ENCODE measurements at places on chromosomes 2 and 18.

DNA sequence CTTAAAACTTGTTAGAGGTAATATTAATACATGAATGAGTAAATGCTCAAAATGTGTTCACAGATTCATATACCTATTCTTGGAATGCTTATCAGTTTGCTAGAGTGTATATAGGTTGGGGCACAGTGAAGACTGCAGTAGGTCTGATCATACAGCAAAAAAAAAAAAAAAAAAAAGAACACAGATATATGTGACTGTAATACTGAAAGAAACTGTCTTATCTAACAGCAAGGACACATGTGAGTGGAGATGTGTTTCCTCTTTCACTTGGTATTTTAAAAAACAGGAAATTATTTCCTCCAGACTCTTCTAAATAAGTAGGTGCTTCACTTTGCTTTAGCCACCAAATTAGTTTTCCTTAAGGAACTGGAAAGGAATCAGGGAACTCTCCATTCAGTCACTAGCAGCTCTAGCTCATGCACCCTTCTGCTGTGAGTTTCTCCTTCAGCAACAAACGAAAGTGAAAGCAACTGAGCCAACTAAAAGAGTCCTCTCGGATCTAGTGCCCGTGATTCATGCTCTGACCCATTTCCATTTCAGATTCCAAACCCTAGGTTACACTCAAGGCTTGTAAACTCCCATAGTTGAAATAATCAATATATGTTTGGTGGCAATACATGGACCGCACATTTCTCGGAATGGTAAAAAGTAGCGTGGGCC lies 98.5 kb downstream of the DSEL start:
- DNase-seq, result no peak

DNA sequence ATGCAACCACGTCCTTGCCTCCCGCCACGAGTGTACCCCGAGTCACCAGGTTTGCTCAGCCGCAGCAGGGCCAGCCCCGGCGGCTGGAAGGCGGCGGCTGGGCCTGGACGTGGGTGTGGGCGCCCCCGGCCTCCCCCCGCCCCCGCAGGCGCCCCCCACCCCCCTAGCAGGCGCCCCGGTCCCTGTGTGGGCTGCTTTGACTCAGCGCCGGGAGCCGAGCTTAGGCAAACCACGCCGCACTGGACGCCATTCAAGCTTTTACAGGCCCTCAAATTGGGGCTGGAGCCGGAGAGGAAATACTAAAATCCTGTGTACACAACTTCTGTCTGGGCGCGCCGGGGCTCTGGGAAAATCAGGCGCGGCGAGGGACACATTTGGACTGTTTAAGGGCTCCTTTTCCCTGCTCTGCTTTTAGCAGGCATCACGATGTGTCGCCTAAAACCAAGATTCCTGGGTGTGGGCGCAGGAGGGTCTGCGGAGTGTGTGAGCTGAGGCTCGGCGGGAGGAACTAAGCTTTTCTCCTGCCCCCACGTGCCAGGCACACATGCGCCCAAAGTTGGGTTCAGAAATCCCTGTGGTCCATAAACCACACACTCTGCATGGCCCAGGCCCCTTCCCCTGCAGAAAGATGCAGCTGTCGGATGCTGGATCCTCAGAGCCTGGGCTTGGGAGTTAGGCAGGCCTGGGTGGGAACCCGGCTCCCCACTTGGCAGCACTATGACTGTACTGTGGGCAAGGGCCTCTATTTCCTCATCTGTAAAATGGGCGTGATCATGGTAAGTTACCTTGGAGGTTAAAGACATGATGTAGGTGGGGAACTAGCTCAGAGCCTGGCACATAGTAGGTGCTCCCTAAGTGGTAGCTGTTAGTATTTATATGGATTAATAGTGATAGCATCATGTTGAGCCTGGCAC lies 57.6 kb downstream of the ATOH8 start:
- DNase-seq, result no peak

- DNase-seq, result no peak
These were observed 11.3 kb downstream of the ABHD3 start for GRCh38 chr18:21693322-21693721.

- no peak for DNase-seq
These were observed 44.1 kb downstream of the MTHFD2 start for GRCh38 chr2:74242354-74243071.

- no peak for DNase-seq
These were observed 60.7 kb downstream of the WDR7 start for GRCh38 chr18:56711708-56712445.

GRCh38 chr18:14919666-14920065 lies 171.7 kb downstream of the ANKRD30B start:
- DNase-seq, result no peak

DNA sequence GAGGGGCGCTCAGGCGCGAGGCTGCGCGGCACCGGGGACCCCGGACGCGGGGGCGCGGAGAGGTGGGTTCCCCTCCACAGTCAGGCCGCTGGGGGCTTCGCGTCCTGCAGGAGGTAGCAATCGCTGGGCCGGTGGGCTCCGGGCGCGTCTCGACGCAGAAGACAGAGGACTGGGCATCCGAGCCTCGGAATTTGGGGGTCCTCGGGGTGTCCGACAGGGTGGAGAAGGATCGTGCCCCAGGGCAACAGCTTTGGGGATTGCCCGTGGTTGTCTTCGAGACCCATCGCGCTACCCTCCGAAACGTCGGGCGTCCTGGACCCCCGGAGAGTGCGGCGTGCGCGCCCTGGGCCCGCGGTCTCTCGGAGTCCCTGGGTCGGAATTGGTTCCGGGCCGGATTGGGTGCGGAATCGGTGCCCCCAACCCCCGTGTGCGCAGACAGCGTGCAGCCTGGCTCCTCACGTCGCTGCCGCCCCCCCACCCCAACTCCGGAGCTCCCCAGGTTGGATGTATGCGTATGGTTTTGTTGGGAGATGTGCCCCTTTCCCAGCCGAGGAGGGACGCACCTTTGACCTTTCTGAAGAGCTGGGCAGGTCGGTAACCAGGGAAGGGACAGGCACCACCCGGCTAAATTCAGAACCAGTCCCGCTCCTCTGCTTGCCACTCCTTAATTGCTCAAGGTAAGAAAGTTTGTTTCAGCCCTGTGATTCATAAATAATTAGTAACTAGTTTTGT lies 750 bp downstream of the NPAS2 start:
- DNase-seq, result no peak

- DNase-seq, result no peak
These were observed 36.1 kb downstream of the ZNF407 start for GRCh38 chr18:74633652-74634352.

- DNase-seq, result no peak
These were observed 160.7 kb downstream of the IKZF2 start for GRCh38 chr2:212990697-212991096.

DNA sequence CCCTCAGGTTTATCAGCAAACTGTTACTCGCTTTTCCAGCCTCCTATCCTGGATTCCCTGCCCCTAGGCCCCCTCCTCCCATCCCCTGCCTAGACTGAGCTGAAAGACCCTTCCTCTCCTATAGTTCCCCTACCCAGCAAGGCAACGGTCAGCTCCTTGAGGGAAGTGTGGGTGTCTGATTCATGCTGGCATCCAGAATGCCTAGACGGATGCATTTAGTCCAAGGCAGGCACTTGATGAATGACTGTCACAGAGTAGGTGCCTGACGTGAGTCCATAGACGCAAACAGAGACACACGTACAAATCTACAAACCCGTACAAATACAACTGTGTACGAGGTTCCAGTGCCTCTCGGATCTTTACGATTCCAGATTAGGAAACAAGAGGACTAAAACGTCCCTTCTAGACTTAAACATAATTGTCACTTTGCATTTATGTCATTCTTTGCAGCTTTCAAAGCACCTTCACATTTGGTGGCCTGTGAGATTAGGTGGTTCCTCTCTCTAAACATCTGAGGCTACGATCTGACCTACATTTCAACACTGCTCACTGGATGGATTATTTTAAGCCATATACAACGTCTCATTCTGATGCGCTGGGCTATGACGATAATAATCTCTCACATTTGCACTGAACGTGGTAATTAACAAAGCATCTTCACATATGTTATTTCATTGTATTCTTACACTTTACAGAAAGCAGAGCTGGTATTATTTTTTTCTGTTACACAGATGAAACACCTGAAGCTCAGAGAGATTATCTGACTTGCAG lies 36.7 kb downstream of the DNMT3A start:
- DNase-seq, result no peak

GRCh38 chr2:46847185-46847710 lies 68.4 kb downstream of the MCFD2 start:
- DNase-seq, result no peak

DNA sequence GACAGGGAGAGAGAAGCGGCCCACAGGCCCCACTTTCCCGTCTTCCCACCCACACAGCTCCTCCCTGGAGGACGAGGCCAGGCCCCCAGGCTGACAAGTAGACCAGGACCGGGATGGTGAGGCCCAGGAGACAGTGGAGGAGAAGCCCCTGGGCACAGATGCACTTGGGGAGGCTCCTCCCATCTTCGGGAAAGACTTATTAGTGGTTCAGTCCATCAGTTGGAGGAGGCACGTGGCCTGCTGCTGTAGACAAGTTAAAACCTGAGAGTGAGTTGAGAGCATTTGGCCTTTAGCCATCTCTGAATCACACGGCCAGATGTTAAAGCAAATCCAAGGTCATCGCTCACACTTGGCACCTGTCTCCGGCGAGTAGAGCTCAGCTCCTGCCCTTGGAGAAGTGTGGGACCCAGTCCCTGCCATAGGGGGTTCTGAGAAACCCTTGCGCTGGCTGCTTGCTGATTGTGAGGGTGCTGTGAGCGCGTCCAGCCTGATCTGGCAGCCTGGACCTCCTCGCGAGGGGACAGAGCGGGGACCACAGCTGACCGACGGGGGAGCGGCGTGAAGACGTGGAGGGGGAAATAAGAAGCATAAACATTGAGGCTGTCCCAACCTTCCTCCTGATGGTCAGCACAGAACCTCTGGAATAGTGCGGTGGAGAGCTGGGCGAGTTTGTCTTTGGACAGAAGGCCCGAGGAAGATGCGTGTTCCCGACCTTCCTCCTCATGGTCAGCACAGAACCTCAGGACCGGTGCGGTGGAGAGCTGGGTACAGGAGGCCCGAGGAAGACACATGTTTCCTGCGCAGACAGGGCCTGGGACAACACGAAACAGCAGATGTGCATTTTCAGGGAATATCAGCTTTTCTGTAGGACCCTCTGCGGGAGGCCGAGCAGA lies 24.7 kb upstream of the ALLC start:
- DNase-seq, result no peak

DNA sequence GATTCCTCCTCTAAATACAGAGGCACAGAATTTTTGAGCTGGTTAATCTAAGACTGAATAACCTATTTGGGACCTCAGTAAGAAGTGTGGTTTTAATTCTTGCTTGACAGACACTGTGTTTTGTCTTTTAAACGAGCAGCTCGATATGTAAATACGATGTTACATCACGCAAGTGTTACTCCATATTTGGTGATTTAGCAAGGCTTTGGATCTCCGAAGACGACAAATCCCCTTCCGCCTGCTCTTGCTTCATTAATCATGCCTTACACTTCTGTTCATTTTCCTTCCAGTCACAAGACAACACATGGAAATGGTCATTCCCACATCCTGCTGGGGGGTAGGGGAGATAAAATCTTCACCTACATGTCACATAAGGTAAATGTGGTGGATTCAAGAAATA lies 9.4 kb downstream of the BCL11A start:
- DNase-seq, result no peak

- no peak for DNase-seq
These were observed 152.7 kb downstream of the CBLN2 start for GRCh38 chr18:72391427-72391826.

DNA sequence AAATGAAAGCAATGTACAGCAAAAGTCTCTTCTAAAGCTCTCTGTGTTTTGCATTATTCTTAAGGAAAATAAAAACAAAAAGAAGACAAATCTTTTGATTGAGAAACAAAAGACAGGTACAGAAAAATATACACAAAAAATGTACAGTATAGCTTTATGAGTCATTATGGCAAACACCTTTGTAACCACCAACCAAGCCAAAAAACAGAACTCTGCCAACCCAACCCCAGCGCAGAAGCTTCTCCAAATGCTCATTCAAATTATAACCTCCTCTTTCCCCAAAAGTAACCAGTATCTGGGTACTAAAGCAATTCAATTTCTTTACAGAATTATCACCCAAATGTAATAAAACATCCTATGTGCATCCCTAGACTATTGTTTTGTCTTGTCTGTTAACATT lies 255.9 kb upstream of the STON1 start:
- no peak for DNase-seq

- DNase-seq, result no peak
These were observed 6.7 kb downstream of the PSMD1 start for GRCh38 chr2:231063347-231063746.

- no peak for DNase-seq
These were observed 176.4 kb downstream of the SETBP1 start for GRCh38 chr18:44857081-44857480.

DNA sequence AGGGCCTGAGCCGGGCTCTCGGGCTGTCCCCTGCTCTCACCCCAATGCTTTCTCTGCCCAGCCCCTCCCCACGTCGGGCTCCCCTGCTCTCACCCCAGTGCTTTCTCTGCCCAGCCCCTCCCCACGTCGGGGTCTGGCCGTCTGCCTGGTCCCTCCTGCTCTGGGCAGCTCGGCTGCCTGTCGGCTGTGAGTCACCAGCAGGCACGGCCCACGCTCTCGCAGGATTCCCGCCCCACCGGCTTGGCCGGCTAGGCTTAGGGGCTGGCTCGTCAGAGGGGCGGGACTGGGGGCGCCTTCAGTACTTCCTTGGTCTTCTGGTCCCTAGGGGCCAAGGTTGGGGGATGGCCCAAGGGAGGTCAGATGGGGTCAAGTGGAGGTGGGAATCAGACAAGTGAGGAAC lies 3.3 kb downstream of the BOK start:
- DNase-seq, result no peak

DNA sequence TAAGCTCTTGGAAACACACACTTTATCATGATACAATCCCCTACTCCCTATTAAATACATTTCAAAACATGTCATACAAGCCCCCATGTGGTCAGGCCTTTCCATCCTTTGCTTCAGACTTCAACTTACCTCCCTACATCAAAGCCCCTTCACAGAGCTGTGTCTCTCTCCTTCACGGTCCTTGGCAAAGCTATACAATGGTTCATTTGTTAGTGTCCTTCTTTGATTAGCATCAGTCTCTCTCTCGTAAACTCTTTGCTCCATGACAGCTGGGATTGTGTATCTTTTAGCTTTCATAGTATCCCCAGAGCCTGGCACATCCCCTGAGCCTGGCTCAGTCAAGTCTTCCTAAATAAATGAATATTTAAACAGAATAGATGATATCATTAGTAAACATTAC lies 25.6 kb upstream of the INSIG2 start:
- no peak for DNase-seq

GRCh38 chr18:12321333-12321732 lies 13.3 kb downstream of the TUBB6 start:
- DNase-seq, result no peak
